Large intestine (tissue), 12 donors: ENCODE measurements at places on chromosomes 7 and 10. TPM values are rescaled to one million over a fixed set of nuclear protein-coding genes. Genes with fewer than 3 reads are reported as not detected.

The HECW1 gene
- polyA plus RNA-seq, result 0.36 TPM

- no peaks in the 10 kb centered on the region for H3K27me3 ChIP-seq
- H3K4me1 ChIP-seq, result no peaks in the 10 kb centered on the region
- H3K4me3 ChIP-seq, result no peak overlapping the region
- H3K36me3 ChIP-seq, result no peaks in the 10 kb centered on the region
- H3K27ac ChIP-seq, result no peak overlapping the region
Measured at GRCh38 chr10:56622335-56622973, 261.4 kb upstream of the ZWINT start.

The SEMA3D gene
- polyA plus RNA-seq, result 14.4 TPM

The CUBN gene
- 73.9 TPM for polyA plus RNA-seq

DNA sequence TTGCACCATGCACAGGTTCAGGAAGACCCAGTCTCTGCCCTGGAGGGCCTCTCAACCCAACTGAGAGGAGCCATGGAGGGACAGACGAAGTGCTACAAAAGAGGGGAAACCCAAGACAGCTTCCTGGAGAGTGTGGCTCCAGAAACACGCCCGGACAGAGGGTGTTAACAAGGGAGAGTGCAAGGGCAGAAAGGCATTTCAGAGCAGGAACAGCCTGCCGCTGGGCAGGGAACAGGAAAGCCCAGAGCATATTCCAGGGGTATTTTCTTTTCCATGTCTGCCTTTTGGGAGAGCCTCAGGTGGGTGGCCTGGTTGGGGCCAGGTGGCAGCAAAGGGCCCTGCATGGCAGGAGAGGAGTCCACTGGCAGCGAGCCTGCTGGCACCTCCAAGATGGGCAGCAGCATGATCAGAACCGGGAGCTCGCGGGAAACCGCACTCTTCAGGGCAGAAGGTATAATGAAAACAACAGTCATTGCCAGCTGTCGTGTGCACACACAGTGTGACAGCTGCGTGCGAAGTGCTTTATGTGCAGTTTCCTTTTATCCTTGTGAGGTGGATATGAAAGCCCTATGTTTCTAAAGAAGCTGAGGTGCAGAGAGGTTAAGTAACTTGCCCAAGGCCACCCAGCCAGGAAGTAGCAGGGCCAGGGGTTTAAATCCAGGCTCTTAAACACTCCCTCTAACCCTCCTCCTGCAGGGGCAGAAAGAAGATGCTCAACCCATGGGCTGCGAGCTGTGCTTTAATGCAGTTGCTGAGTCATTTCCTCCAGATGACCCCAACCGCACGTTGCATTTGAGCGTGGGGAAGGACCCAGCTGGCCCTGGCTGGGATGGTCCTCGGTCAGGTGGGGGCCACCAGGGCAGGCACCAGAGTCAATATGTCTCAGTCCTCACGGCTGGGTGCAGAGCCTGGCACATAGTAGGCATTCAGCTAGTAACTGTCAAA is 128.6 kb downstream of the OAT start:
- no peak overlapping the region for H3K4me3 ChIP-seq
- no peak overlapping the region for H3K27ac ChIP-seq
- H3K27me3 ChIP-seq, result no peaks in the 10 kb centered on the region
- DNase-seq, result no peak
- no peaks in the 10 kb centered on the region for H3K36me3 ChIP-seq
- H3K4me1 ChIP-seq, result no peaks in the 10 kb centered on the region

The SPDYE1 gene
- polyA plus RNA-seq, result 0.72 TPM

- peak overlapping the region; percentile 68 for H3K4me3 ChIP-seq
- DNase-seq, result no peak
- no peaks in the 10 kb centered on the region for H3K27me3 ChIP-seq
Measured at GRCh38 chr7:102432442-102433218, 745 bp upstream of the ORAI2 start.

The HMX3 gene
- polyA plus RNA-seq, result 1.5 TPM

The MUC12 gene
- 3.3 TPM for polyA plus RNA-seq

The LDB1 gene
- polyA plus RNA-seq, result 62.4 TPM

DNA sequence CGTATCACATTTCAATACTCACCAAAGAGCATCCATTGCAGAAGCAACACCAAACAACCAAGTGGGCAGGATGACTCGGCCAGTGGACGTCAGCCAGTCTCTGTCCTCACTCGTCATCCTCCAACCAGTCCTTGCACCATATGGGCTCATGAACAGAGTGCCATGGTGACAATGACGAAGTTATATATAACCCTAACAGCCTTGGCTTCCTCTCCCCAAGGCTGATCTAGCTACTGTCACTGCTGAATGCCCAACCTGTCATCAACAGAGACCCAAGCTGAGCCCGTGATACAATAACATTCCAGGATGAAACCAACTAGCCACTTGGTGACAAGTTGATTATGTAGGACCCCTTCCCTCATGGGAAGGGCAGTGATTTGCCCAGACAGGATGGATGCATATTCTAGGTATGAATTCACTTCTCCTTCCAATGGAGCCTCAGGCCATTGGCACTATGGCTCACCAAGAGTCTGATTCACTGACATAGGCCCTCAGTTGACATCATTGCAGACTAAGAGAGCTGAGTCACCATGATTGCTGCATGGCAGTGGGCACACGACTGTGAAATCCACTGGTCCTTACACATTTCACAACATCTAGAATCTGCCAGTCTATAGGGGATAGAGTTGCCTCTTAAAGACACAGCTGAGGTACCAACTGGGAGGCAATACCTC is 26.3 kb upstream of the PPIF start:
- H3K4me1 ChIP-seq, result peaks cover 3% of the 10 kb centered on the region
- DNase-seq, result no peak
- H3K4me3 ChIP-seq, result no peak overlapping the region
- no peaks in the 10 kb centered on the region for H3K27me3 ChIP-seq
- H3K27ac ChIP-seq, result no peak overlapping the region

- no peak overlapping the region for H3K4me3 ChIP-seq
- no peaks in the 10 kb centered on the region for H3K36me3 ChIP-seq
- H3K27me3 ChIP-seq, result no peaks in the 10 kb centered on the region
- H3K4me1 ChIP-seq, result no peaks in the 10 kb centered on the region
Measured at GRCh38 chr10:58813573-58813972, 300.9 kb downstream of the BICC1 start.

DNA sequence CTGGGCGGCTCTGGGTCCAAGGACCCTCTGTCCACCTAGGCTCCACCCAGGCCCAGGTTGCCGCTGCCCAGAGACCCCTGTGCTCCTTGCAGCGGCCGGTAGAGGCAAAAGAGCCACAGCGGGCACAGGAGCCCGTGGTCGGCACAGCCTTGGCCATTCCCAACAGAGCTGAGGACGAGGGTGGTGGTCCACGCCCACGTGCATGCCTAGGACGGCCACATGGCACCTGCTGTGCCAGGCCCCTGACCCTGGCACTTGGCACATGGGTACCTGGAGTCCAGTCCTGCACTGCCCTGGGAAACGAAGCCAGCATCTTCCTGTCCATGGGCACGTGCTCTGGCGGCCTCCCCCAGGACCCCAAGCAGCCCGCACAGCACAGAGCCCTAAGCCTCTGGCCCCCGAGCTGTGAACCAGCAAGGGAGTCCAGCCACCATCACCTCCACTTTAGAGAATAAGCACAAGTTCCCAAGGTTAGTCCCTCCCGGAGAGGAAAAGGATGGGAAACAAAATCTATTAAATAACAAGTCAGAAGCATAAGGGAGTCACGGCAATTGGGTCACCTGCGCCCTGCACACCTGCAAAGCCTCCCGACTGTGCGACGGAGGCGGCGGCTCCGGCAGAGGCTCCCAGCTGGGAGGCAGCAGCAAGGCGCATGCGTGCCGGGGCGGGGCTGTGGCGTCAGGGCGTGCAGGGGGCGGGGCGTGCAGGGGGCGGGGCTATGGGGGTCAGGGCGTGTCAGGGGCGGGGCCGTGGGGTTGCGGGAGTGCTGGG is 59.1 kb downstream of the STK32C start:
- peak; percentile 41 for DNase-seq
- no peak overlapping the region for H3K4me3 ChIP-seq
- H3K4me1 ChIP-seq, result peaks cover 8% of the 10 kb centered on the region
- H3K27me3 ChIP-seq, result no peaks in the 10 kb centered on the region

- DNase-seq, result peak; percentile 55
- peaks cover 2% of the 10 kb centered on the region for H3K27me3 ChIP-seq
- H3K4me1 ChIP-seq, result peaks cover 9% of the 10 kb centered on the region
- H3K36me3 ChIP-seq, result no peaks in the 10 kb centered on the region
- H3K4me3 ChIP-seq, result no peak overlapping the region
Measured at GRCh38 chr7:107879400-107880035, 11.5 kb upstream of the DLD start.

The FAM20C gene
- 57.2 TPM for polyA plus RNA-seq

The IDI2 gene
- polyA plus RNA-seq, result not detected

The PFKFB3 gene
- 15.3 TPM for polyA plus RNA-seq

DNA sequence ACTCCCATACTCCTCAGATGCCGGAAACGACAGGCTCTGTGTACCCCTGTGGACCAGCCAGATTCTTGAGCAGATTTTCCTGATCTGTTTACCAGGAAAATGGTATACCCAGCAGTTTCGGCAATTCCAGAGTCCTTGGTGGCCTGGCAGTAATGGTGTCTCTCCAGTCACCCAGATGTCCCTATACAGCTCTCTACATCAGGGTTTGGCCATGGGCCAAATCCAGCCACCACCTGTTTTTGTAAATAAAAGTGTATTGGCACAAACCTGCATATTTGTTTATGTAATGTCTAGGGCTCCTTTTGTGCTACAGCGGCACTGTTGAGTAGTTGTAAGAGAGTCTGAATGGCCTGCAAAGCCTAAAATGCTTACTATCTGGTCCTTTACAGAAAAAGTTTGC is 491.3 kb downstream of the RPS24 start:
- no peaks in the 10 kb centered on the region for H3K36me3 ChIP-seq
- H3K27ac ChIP-seq, result no peak overlapping the region
- no peak for DNase-seq
- no peaks in the 10 kb centered on the region for H3K4me1 ChIP-seq
- H3K27me3 ChIP-seq, result no peaks in the 10 kb centered on the region

DNA sequence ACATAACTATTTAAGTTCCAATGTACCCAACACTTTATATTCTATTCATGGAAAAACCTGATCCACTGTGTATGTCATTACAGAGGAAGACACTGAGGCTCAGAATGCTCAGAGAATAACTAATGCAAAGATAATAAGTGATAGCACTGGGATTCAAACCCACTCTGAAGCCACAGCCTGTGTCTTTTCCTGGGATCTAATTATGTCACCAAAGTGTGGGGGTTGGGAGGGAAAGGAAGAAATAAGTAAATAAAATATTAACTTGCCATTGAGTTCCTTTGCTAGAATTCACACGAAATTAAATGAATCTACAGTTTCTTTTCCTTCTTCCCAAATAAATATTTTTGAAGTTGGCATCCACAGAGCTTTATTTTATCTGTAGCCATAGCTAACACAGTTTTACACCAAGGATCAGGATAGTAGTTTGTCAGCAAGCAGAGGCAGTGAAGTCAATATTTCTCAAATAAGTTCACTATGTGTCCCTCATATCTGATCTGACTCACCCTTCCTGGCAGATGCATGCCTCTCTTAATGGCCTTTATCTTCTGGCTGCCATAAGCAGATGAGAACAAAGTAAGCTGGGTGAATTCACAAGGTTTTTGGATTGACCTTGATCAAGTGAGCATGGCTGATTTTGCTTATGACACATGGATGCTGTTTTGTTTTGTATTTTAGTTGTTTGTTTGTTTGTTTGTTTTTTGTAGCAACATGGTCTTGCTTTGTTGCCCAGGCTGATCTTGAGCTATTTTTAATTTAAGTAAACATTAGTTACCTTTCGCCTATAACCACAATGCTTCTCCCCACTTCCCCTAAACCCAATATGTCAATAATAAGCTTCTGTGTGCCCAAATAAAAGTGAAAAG is 6.3 kb downstream of the RAPGEF5 start:
- H3K4me1 ChIP-seq, result peaks cover 44% of the 10 kb centered on the region
- no peaks in the 10 kb centered on the region for H3K27me3 ChIP-seq
- H3K27ac ChIP-seq, result peak overlapping the region; percentile 82
- H3K36me3 ChIP-seq, result no peaks in the 10 kb centered on the region

- H3K36me3 ChIP-seq, result no peaks in the 10 kb centered on the region
- no peak overlapping the region for H3K4me3 ChIP-seq
- H3K27me3 ChIP-seq, result no peaks in the 10 kb centered on the region
- no peaks in the 10 kb centered on the region for H3K4me1 ChIP-seq
Measured at GRCh38 chr7:69844264-69844868, 246.1 kb downstream of the AUTS2 start.

- no peak for DNase-seq
- H3K27ac ChIP-seq, result no peak overlapping the region
- H3K4me3 ChIP-seq, result no peak overlapping the region
- no peaks in the 10 kb centered on the region for H3K27me3 ChIP-seq
- no peaks in the 10 kb centered on the region for H3K4me1 ChIP-seq
- peaks cover 50% of the 10 kb centered on the region for H3K36me3 ChIP-seq
Measured at GRCh38 chr7:74399006-74399405, 54.7 kb upstream of the GTF2IRD1 start.

The PNLIP gene
- polyA plus RNA-seq, result 0.12 TPM

- no peak for DNase-seq
- H3K27ac ChIP-seq, result no peak overlapping the region
- no peaks in the 10 kb centered on the region for H3K27me3 ChIP-seq
- no peaks in the 10 kb centered on the region for H3K4me1 ChIP-seq
- no peak overlapping the region for H3K4me3 ChIP-seq
Measured at GRCh38 chr7:49848211-49848841, 74.9 kb downstream of the VWC2 start.

DNA sequence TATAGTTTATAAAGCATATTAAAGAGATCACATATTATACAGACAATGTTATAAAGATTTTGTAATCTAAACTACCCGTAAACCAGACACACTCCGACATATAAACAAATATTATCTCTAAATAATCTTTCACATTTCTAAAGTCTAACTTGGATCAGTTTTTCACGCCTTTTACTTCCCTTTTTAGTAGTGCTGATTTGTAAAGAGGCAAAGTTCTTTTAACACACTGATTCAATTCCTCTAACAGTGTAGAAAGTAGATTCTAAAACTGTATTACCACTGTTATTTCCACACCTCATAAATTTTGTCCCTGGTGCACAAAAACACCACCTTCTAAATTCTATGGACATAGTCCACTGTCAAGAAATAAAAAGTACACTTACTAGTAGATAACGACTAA is 230.9 kb downstream of the DOCK4 start:
- no peaks in the 10 kb centered on the region for H3K27me3 ChIP-seq
- DNase-seq, result no peak
- no peak overlapping the region for H3K27ac ChIP-seq
- no peak overlapping the region for H3K4me3 ChIP-seq

The PIK3AP1 gene
- polyA plus RNA-seq, result 5.7 TPM

The NUTM2E gene
- polyA plus RNA-seq, result 0.09 TPM
